ENCODE measurements at places on chromosomes 6 and 20. TPM values are rescaled to one million over a fixed set of nuclear protein-coding genes. Genes with fewer than 3 reads are reported as not detected.

The PCK1 gene
- total RNA-seq: 0.73 TPM

The RBM24 gene
- total RNA-seq: not detected

The ZC2HC1B gene
- total RNA-seq: not detected

The C20orf141 gene
- not detected for total RNA-seq

The SIRPB1 gene
- not detected for total RNA-seq

The SLC17A2 gene
- total RNA-seq: not detected

The NPEPL1 gene
- total RNA-seq: 3.9 TPM

The HAO1 gene
- not detected for total RNA-seq

The CFAP206 gene
- total RNA-seq: not detected

DNA sequence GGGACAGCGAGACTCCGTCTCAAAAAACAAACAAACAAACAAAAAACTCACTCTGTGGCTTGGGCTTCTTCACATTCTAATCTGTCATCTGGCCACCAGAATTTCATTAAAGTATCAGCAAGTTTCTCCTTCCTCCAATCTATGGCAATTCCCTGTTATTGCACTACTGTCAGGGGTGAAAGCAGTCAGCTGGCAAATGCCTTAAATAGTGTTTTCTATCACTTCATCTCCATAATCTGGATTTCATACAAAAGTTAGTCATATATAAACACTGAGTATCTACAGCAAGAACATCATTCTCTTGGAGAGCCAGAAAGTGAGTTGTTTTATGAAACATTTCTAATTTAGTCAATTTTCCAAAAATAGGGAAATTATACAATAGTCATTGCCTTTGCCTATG lies 56.1 kb downstream of the PHACTR3 start:
- DNase-seq: no peak

DNA sequence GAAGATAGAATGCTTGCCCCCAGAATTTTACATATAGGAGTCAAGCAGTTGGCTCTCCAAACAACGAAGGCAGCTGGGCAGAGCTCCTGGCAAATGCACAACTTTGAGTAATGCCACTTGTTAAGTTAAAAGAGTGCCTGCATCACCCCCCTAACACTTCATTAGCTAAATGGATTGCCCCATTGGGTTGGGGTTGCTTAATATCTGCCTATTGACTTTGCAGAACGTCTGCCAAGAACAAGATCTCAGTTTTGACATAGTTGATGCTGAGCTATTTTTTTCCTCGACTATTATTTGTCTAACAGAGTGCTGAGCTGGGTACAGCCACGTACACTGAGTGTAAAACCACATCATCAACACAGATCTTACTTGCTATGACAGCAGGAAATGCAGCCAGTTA lies 12.1 kb downstream of the ANKRD60 start:
- no peak for DNase-seq

DNA sequence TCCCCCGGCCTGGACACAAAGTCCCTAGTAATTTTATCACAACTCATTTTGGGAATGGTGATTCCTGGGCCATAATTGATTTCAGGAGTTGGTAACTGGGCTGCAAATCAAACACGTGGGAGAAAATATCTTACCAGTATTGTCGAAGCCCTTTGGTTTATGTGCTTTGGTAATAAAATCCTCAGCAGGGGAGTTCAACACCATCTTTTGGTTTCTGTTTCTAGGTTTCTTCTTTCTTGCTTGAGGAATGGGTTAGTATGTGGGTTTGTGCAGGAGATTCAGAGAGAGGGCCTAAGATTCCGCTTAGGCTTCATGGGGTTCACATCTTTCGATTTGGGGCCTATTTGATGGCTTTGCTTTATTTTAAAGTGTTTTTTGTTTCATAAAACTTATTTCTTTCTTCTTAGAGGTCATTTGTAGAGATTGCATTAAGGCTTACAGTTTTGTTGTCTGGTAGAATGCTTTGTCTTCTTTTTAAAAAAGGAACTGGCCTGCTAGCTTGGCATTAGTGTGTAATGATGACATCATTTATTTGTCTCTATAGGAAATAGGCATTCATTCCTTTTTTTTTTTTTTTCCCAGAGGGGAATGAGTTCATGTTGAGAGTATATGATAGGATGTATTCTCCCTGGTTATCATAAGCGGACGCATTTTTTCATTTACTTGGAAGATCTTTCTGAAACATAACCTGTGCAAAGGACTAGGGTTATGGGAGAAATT lies 45.8 kb downstream of the CYP24A1 start:
- no peak for DNase-seq

- DNase-seq: no peak
These were observed 73.2 kb downstream of the C6orf52 start for GRCh38 chr6:10621213-10621612.

DNA sequence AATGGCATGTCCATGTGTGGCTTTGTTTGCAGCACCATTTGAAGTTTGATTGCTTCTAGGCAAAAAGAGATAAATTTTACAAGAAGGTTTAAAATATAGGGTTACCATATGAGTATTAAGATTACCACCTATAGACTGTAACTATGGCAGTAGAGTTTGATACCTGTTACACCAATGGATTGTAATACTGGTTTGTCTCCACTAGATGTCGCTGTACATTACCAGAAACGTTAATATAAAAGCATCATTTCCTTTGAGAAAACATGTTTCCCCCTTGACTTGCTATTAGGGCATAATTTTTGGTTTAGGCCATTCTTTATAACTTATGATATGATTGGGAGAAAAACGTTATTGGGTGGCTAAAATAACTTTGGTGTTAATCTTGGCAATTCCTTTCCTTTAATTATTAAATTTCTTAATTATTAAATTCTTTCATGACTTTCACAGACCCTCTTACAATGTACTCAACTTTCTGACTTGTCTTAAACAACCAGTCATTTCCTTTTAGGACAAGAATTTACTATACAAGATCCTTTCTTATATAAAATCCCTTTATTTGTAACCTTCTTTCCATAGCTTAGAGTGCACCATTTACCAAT lies 42.8 kb downstream of the HLA-DPB1 start:
- peak; percentile 72 for DNase-seq

DNA sequence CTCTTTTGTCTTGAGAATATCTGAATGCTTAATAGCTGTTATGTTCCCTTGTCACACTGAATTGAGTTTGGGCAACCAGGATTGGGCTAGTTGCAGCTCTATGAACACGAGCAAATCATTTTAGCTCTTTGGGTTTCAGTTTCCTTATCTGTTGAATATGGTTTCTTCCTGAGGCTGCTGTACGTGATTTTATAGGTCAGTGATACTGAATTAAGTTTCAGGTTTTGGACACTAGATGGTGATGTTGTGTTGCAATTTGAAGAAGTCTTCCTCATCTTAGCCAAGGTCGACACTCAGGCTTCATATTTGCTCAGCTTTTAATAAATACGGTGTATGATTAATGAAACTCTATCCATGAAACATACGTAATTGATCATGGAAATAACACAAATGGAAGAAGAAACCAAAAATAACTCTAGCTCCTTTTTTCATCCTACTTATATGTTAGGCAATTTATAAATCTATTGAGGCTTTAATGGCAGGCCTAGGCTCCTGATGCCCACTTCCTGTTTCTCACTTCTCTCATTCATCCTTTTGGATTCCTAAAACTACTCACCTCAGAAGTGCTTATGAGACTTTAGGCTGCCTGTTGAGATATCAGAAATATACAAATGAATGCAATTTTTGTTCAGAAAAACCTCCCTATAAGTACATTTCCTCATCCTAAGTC lies 354.1 kb upstream of the MAP3K7 start:
- peak; percentile 36 for DNase-seq

DNA sequence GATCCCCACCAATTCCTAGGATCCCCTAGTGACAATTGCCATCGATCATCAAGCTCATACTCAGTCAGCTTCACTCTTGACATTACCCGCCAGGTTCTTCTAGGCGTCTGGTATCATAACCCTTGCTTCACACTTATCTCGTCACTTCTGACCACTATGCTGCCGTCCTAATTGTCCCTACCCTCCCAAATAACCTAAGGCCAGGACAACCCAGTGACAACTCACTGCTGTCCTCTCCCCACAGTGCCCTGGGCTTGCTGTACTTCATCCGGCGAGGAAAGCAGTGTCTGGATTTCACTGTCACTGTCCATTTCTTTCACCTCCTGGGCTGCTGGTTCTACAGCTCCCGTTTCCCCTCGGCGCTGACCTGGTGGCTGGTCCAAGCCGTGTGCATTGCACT lies 3.7 kb downstream of the SYS1 start:
- no peak for DNase-seq

GRCh38 chr6:122276637-122277036 lies 122.8 kb upstream of the HSF2 start:
- no peak for DNase-seq

GRCh38 chr6:43076464-43077332 lies 584 bp downstream of the PTK7 start:
- no peak for DNase-seq

DNA sequence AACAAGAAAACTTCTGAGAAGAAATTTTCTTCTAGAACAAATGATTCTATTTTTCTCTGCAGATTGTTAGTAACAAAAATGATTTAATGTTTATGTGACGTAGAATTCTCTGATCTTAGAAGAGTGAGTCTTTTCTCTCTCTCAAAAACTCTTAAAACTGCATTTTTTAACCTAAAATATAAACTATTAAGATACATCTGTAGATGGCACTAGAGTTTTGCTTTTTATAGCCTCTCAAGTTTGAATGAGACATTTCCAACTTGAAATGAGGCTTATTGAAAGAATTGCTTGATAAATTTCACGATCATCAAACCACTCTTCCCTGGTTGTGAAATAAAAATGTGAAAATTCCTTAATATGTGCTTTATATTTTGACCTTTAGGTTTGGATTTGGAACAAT lies 53.8 kb downstream of the PHF3 start:
- no peak for DNase-seq

GRCh38 chr6:7939184-7939863 lies 28.7 kb upstream of the TXNDC5 start:
- DNase-seq: no peak

DNA sequence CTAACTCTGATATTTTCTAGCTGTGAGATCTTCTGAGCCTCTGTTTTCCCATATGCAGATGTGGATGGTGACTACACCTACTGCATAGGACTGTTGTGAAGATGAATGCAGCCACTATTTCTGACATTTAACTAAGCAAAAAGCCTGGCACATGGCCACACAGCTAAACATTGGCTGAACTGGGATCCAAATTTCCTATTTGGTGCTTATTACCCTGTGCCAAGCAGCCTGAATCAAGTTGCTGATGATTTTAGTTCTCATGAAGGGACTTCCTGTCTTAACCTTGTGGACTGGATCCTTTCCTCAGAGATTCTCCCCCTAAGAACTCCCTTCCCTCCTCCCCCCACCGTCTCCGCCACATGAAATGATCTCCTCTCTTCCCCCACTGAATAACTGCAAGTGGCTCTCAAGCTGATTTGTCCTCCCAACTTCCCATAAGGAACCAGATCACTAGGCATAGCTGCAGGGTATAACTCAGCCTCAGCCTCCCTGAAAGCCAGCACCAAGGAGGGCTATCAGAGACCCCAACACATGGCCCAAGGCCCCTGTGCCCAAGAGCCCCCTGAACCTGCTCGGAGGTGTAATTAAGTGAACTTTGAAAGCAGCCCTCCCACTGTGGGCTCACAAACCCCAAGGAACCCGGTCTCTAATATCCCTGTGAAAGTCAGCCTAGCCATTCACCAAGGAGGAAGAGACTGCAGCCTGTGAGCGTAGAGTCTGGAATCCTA lies 55.7 kb downstream of the MAFB start:
- DNase-seq: no peak

DNA sequence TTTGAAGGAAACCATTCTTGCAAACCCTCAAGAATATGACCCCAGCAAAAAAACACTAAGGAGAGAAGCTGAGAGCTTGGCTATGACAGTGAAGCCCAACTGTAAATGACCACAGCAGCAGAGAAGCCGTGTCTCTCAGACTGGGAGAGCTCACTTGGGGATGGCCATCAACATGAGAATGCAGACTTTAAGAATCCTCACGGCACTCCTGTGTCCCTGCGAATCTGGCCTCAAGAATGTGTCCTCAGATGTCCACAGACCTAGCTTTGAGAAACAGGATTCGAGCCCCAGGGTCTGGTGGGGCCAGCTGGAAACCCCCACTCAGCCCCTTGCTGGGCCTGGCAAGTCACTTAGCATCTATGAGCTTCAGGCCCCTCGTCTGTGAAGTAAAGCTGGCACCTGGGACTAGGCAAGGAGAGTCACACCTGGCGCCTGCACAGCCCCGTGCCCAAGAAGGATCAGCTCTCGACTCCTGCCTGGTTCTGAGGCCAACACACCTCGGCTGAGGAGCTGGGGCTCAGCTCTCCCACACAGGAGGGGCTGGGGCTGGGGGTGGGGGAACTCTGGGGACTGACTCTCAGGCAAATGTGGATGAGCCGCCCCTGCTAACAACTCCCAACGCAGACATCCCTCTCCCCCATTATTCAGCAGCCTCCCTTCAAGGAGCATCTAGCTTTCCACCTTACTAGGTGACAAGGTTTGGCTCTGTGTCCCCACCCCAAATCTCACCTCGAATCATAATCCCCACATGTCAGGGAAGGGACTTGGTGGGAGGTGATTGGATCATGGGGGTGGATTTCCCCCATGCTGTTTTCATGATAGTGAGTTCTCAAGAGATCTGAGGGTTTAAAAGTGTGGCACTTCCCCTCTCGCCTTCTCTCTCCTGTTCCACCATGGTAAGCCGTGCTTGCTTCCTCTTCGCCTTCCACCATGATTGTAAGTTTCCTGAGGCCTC lies 97.7 kb downstream of the GRM4 start:
- DNase-seq: no peak

DNA sequence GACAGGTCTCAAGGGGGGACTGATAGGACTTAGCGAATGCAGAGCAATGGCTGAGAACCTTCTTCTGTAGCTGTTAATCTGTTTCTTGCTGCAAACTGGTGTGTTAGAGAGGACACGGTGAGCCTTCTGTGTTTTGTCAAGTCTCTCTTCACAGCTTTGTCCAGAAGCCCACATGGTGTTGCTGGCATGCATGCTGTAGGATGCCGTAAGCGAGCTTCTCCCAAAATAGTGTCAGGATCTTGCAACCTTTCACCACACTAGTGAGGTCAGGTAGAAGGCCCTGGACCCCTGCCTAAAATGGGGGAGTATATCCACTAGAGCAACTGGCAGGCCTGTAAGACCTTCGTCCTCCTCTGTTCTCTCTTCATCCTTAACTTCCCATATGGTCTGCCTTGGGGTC lies 51.9 kb upstream of the GLP1R start:
- no peak for DNase-seq

DNA sequence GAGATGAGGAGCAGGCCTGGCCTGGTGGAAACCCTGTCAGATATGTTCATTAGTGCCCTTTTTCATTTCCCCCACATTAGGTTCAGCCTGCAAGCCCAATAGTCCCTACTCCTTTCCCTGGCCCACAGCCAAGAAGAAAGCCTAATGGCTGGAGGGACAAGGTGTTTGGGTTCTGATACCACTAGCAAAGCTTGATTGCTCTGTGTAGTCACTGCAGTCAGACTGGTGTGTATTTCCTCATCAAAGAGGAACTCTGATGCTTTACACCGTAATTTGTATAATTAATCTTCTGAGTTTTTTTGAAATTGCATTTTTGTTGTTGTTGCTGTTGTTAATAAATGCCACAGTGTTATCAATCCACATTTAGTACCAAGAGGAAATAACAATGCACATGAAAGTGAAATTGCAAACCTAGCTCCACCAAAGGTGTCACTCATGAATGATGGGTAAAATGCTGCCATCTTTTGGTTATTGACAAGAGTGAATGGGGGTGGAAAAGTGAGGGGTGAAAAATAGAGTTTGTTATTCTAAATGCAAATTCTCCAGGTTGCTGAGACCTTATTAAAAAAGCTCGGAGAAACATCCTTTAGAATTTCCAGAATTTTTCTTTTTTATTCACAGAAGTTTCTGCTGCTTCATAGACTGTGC lies 320.2 kb upstream of the POU3F2 start:
- no peak for DNase-seq

GRCh38 chr20:56829788-56830385 lies 200.8 kb downstream of the TFAP2C start:
- no peak for DNase-seq
